ENCODE measurements at places on chromosomes 7 and 10.

GRCh38 chr7:43721193-43721806 is 8.0 kb downstream of the COA1 start:
- DNase-seq, result peak; percentile 64

DNA sequence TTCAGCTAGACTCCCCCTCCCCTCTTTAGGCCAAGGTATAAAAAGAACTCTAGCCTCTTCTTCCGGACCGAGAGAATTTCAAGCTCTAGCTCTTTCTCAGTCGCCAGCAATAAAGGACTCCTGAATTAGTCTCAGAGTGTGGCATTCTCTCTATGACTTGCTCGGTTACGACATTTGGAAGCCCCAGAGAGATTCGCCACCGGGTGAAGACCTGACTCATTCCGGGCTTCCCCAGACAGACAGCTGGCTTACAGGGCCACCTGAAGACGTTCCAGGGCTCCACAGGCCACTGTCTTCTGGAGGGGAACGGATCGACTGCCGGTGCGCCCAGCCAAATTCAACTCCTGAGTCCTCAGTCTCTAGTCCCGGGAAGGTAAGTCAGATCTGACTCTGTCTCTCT is at the start of gene AKR1B15:
Gene AKR1B15, plus strand, starts transcription at position 234 of the 400 bp plus-strand sequence. CDS start 15,510 bp downstream, outside the sequence.
- peak; percentile 77 for DNase-seq

GRCh38 chr7:55019691-55020465 is 1.1 kb downstream of the EGFR start:
- DNase-seq, result peak; percentile 55

DNA sequence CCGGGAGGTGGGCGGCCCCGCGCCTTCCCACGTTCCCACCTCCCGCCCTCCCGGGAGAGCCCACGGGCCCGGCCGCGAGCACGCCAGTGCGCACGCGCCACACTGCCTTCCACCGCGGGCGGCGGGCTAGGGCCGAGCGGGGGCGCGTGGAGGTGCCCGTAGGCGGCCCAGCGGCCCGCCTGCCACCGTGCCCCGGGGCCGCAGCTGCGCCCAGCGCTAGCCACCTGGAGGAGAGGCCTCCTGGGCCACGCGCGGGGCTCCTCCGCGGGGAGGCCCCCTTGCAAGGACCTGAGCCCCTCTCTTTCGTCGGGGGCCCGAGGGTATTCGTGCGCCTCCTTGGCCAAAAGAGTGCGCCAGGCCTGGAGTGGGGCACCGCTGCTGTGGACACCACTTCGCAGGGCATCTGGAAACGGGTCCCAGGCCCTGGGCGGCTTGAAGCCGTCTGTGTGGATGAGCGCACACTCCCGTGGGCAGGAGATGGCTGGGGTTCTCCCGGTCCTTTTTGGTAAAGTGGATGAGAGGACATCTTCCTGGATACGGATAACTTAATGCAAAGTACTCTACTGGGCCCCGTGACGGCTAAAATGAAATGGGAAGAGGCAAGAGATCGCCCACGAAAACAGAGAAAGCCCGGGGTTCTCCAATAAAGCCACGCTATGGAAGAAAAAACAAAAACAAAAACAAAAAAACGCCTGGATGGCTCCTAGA is 9.0 kb upstream of the EBF3 start:
- no peak for DNase-seq

- no peak for DNase-seq
Measured at GRCh38 chr7:1370738-1371137, 88.5 kb downstream of the MICALL2 start.

DNA sequence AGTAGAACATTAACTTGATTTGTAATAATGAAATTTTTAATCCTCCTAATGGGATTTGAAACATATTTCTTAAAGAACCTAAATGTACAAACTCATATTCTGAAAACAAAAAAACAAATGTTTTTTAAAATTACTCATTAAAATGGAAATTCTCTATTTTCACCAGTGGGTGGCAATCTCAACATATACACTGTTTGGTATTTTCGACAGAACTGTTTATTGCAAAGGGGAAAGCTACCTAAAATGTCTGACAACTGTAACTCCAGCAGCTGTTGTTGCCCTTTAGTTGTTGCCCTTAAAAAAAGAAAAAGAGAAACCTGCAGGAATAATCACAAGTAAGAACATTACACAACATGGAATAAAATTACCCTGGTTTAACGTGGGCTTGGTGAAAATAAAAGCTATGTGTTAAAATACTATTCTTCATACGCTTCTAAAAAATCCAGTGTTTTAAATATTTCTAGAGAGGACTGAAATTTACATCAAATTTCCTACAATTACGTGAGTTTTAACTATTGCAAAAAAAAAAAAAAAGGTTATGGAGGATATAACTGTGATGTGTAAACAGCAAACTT is 54.5 kb downstream of the COL1A2 start:
- DNase-seq, result peak; percentile 46

DNA sequence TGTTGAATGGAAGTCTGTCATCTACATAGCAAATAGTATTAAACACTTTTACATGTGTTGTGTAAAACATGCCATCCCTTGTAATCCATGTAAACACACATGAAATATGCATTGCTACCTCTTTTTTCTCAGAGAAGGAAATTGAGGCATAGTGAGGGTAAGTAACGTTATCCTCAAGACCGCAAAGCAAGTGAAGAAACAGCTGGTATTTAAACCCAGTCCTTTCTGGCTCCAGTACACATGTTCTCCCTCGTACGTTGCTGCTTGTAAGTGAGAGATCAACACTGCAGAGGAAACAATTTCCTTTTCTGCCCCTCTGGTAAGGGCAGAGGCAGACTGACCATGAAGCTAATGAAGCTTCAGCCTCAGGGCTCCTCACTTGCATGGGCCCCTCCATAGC is 28.5 kb downstream of the MAP3K8 start:
- DNase-seq, result no peak

- no peak for DNase-seq
Measured at GRCh38 chr10:59762505-59762904, 9.2 kb upstream of the MRLN start.

GRCh38 chr7:2072042-2072441 is 160.7 kb downstream of the MAD1L1 start:
- no peak for DNase-seq

GRCh38 chr10:45227042-45227441 is 88.4 kb downstream of the OR13A1 start:
- no peak for DNase-seq

DNA sequence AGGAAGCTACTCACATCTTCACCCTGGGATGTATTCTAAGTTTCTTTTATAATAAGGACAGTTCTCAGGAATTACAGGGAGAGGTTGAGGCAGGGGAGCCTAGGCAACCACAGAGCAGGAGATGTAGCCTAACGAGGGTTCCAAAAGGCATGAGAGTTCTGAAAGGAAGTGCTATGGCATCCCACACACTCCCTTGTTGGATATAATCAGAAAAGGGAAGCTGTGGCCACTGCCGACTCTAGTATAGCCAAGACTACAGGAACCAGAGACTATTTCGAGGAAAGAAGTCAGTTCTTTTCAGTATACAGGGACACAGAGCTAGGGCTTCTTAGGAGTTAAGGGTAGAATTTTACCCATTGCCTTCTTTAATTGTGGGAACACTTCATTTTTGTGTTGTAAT is 11.0 kb downstream of the PRR15 start:
- DNase-seq, result no peak

DNA sequence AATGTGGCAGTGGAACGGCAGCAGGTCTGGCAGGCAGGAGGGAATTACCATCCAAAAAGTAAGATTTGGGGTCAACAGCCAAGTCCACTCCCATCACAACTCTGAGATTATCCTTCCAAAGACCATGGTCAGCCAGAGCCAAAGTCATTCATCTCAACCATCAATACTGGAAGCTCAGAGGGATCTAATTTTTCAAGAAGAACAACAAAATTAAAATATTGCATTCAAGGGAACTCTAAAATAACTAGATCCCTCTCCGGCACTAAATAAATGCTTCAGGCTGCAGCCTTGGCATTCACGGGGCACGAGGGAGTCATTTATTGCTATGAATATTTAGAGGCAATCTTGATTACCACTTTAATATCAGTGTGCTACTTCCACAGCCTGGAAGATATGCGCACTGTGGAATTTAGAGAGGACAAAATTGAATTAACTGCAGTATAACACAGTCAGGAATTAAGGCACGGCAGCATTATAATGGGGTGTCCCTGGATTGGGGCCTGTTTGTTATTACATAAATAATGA is 102.0 kb downstream of the ADAM12 start:
- no peak for DNase-seq

GRCh38 chr7:55245271-55245723 is 119.8 kb upstream of the LANCL2 start:
- DNase-seq, result peak; percentile 65

DNA sequence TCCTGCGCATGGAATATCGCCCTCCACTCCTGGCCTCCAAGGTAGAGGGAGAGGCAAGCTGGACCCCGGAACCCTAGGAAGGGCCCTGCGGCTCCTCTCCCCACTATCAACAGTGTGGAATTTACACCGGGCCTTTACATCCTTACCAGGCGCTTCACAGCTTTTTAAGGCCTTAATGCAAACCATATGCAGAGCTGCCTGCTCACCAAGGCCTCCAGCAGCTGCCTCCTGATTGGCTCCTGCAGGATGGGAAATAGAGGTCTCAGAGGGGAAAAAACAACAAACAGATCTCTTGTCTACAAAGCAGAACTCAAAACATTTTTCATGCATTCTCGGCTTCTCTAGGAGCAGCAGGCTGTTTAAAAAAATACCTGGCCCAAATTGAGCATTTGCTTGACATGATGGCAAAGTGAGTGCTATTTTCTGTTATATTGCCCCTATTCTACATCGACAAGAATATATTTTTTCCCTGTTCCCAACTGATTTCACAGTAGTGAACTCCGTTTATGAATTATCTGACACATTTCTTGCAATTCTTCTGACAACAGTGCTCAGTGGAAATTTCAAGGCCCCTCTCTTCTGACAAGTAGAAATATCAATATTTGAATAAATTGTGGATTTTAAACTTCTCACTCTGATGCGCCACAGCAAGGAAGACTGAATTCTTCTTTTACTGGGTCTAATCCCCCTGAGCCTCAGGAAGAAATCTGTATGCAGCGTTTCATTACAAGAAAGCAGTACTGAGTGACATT is 51.7 kb downstream of the EBF3 start:
- no peak for DNase-seq

DNA sequence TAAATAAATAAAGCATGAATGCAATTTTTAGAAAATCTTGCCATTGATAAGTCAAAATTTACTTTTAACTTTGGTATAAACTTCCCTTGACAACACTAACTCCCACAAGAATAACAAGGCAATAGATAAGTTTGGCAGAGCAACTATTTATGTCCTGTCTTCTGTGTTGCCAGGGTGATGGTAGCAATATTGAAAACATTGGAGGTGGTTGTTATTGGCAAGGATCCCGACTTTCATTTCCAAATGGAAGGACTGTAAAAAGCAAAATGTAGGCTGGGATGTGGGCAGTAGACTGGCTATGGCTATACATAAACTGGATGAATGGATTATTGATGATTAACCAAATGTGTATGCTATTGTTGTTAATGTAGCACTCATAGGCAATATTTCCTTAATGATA is 134.9 kb upstream of the CACNA2D1 start:
- peak; percentile 24 for DNase-seq

GRCh38 chr10:29537799-29538198 is 97.0 kb downstream of the SVIL start:
- no peak for DNase-seq

DNA sequence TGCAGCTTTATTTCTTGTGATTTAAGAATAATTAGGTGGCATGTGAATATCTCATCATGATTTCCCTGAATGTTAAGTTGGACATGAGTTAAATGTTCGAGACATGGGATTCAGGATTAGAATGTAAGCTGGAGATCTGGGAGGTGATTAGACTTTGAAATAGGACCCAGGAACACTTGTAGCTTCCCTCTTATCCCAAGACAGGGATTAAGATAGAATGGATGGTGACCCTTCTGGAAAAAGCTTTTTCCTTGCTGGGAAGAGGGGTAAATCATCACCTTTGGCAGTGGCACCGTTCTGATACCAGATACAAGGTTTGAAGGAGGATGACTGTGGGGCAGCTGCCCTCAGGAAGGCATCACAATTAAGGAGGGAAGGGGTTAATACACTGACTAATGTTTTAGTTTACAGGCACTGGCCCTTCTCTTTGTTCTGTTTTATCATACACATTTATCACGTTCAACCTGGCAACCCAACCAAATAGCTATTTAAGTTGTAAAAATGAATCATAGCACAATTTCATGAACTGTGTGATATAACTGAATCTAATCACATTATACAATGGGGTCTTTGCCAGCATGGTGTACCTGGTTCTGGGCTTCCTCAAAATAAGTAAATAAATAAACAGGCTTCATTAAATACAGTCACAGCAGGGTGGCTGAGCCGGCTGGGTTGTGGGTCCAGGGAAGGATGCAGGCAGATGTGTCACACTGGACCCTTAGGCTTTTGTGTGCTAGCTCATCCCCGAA is 212.7 kb downstream of the LRMDA start:
- no peak for DNase-seq

DNA sequence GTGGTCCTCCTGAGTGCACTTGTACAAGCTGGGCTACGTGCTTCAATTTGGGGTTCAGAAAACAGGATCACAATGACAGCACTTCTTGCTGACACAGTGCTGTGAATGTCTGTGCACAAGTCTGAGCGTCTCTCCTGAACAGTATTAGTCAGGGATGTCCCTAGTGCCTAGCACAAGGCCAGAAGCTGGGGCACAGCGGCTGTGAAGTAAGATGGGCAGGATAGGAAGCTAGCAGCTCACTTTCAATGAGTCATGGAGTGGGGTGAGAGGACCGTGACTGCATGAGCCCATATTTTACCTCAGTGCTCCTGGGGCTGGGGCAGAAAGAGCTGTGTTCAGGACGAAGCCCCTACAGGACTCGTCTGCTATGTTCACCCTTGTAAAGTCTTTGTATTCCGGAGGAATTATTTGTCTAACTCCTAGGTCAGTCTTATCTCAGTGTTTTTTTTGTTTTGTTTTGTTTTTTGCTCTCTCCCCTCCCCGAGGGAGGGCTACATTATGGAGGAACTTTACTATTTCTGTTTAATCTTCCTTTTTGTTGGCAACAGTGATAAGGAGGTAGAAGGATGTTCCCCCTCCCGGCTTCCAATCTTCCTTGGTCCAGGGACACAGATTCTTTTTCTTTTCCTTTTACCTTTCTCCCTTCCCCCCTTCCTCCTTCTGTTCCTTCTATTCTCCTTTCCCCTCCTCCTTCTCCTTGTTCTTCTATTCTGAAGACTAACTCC is 2.8 kb upstream of the LRMDA start:
- DNase-seq, result peak; percentile 78

GRCh38 chr7:24913801-24914464 is 66.0 kb downstream of the OSBPL3 start:
- no peak for DNase-seq

GRCh38 chr7:155594961-155595366 is 48.6 kb upstream of the CNPY1 start:
- DNase-seq, result no peak

- DNase-seq, result no peak
Measured at GRCh38 chr10:14618674-14619073, 156.0 kb downstream of the FAM107B start.

DNA sequence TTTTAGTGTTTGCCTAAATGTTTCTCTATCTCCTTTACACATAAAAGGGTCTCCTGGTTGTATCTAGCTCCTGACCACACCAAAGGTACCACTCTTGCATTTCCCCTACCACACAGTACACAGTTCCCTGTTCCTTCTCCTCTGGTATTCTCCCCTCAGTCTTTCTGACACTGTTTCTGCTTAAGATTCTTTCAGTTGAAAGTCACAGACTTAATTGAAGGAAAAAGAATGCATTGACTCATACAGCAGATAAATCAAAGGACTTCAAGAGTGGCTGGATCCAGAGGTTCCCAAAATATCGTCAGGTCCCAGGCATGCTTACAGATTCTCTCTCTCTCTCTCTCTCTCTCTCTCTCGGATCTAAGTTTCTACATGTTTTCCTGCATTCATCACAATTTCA is 185.6 kb upstream of the LRGUK start:
- peak; percentile 33 for DNase-seq

Measured in M059J (cell line).